ENCODE measurements at places on chromosomes 12 and 14. TPM values are rescaled to one million over a fixed set of nuclear protein-coding genes. Genes with fewer than 3 reads are reported as not detected.

The ACOT4 gene
- total RNA-seq, result 0.62 TPM

The KCNK13 gene
- 4.7 TPM for total RNA-seq

DNA sequence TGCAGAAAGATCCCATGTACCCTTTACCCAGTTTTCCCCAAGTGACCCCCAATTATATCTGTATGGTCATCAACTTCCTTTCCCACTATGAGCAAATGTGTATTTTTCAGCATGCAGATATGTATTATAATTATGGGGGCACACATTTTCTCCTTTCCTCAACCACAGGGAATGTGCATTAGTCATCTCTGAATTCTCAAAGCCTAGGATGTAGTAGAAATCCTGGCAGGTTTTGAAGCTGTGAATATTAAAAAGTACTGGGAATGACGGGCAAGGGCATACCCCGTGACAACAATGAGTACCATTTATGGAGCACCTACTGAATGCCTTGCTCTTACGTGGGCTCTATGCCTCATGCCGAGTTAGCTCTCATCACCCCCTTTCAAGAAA is 71.5 kb downstream of the VWF start:
- DNase-seq, result no peak

- no peak for DNase-seq
These were observed 315.8 kb downstream of the AEBP2 start for GRCh38 chr12:19755136-19755535.

GRCh38 chr14:92430686-92431085 is 82.9 kb upstream of the RIN3 start:
- no peak for DNase-seq

DNA sequence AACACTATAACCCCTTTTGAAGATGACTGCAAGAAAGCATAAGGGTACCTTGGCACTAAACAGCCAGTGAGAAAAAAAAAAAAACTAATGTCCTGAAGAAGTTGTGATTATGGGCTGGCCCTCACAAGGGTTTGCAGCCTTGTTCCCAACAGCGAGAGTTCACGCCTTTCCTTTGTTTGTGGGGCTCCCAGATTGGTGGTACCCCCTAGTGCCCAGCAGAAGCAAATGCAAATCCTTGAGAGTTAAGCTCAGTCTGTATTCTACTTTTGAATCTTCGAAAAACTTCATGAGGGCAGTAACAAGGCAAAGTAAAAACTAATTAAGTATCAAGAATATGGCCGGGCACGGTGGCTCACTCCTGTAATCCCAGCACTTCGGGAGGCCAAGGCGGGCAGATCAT is 238.9 kb upstream of the LMO3 start:
- no peak for DNase-seq

DNA sequence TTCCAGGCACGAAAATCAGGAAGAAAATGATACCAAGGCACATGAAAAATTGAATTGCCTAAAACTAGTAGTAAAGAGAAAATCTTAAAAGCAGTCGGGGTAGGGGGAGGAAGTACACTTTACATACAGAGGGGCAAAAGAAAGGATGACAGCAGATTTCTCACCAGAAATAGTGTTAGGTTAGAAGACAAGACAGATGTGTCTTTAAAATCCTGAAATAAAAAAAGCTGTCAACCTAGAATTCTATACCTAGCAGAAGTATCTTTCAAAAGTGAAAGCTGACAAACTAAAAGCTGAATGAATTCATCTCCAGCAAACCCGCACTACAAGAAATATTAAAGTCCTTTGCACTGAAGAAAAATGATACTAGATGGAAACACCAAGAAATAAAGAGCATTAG is 280.4 kb downstream of the FOXN3 start:
- DNase-seq, result no peak

DNA sequence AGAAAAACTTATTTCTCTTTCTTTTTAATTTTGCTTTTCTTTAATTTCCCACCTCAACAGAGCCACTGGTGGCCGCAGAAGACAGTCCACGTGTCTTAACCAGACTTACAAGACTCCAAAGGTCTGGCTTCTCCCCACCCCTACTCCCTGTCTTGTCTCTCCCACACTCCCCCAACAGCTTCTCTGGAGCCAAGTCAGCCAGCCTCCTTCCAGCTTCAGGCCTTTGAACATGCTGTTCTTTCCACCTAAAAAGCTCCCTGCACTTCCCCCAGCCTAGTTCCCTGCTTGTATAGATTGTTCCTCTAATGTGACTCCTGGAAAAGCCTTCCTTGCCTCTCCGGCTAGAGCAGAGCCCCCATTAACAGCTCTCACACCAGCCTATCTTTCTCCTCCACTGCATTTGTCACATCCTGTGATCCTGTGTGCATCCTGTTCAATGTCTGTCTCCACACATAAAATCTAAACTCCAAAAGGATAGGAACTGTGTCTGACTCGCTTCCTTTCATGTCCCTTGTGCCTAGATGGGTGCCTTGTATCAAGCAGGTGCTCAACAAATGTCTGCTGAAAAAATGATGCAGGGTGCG is 7.8 kb upstream of the DYNLL1 start:
- no peak for DNase-seq

DNA sequence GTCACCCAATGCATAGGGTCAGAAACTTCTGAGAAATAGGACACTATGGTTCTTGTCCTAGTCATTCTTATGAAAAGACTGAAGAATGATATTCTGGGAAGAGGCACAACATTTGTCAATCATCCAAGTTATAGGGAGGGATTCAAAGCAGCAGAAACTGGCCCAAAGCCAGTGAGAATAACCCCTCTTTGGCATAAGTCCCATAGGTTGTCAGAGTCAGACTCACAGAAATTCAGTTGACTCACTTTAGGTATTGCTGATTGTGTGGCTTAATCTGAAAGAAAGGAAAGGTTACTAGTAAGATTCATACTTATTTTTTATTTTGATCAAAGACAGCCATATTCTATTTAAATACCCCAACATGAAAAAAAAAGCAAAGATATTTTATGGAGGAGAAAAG is 151.0 kb downstream of the SRGAP1 start:
- DNase-seq, result no peak

DNA sequence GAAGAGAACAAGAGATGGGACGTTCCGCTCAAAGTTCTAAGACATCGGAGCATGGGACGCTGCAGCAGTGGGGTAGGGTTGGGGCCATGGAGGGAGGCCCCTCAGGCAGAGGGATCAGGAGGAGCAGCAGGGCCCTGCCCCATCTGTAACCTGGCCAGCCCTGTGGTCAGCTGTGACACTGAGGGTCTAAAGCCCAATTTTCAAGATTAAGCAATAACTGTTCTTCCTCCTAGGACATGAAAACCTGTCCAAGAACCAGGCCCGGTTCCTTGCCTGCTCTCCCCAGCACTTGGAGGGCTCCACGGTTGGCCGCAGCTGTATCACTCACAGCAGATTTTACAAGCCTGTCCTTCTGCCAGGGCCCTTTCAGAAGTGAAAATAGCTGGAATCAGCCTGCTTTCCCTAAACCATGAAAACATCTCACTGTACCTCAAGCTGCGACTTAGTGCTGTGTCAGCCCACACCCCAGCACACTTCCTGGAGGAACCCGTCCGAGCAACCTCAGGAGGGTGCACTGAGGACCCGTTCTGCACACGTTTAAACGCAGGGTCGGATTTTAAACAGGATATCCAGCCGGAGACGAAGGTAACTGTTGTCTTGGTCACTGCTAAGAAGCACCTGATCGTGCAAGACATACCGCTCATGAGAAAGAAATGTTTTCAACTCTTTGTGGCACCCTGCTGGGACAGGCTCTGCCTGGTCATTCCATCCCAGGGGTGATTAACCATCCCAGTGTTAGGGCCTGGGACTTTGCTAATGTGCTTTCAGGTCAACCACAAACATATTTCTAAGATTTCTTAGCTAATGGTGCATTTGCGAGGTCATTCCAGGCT is 201.9 kb upstream of the DIO3 start:
- DNase-seq, result peak; percentile 82

DNA sequence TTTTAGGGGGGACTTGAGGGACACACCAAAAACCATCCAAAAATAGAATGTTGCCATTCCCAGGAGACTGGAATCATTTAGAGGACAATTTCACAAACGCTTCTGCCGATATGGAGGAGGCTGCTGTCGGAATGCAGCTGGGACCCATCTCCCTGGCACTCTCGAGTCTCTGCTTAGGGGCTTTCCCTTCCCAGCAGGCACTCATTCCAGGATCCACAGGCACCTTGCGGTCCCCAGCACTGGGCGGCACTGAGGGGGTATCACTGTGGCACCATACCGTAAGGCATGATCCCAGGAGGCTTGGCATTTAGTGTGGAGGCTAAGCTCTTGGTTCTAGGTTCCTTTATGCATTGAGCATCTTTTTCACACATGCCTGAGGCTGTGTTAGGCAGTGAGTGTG is 36.6 kb upstream of the LTBP2 start:
- DNase-seq, result no peak

DNA sequence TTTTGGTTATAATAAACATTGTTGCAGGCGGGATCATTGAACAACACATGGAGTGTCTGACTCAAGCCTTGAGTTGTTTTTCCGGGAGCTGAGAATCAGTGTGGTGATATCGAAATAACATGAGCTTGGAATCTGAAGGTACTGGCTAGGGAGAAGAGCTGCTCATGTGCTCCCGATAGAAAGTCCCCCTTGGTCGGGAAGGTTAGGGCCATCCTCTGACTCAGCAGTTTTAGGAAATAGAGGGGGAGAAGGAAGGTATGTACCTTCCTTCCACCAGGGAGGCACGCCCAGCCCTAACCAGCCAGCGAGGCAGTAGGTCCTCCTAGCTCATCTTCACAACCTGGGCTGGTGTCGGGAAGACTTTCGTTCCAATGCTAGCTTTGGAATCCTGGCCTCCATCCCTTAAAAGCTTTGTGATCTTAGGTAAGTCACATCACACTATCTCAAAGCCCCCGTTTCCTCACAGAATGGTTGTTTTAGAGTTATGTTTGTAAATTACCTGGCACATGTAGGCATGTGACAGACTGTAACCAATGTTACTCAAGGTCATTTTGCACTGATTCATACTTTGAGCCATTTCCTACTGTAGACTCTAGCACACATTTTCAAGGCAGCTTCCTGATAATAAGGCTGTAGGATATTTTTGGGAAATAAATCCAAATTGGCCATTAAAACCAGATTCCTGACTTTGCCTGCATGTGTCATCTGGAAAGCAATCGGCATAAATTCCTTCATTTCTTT is 1.9 kb upstream of the RAB35 start:
- no peak for DNase-seq

GRCh38 chr12:57623385-57623784 is 9.6 kb downstream of the B4GALNT1 start:
- DNase-seq, result no peak

GRCh38 chr14:101840649-101841369 is 79.3 kb downstream of the PPP2R5C start:
- DNase-seq, result no peak

- DNase-seq, result peak; percentile 39
These were observed at the start of gene AGAP2 for GRCh38 chr12:57738661-57739237. Gene AGAP2, minus strand, starts transcription at chr12:57738742. Its CDS starts 496 bp downstream, at chr12:57738246.
